H1 (cell line): ENCODE measurements at places on chromosomes 2 and 18. TPM values are rescaled to one million over a fixed set of nuclear protein-coding genes. Genes with fewer than 3 reads are reported as not detected.

The SKOR2 gene
- 0.11 and 0.21 TPM in 2 replicates for total RNA-seq

The ASB18 gene
- not detected in 2 replicates for total RNA-seq

The PSMA8 gene
- not detected in 2 replicates for total RNA-seq

The EPB41L3 gene
- 12.8 and 16.1 TPM in 2 replicates for total RNA-seq

The POLR1A gene
- total RNA-seq, result 58.1 and 58.2 TPM in 2 replicates

The PDCD1 gene
- 0.48 and 0.73 TPM in 2 replicates for total RNA-seq

The SNORC gene
- total RNA-seq, result 1.6 and 2.1 TPM in 2 replicates

The SERPINB12 gene
- total RNA-seq, result not detected in 2 replicates

DNA sequence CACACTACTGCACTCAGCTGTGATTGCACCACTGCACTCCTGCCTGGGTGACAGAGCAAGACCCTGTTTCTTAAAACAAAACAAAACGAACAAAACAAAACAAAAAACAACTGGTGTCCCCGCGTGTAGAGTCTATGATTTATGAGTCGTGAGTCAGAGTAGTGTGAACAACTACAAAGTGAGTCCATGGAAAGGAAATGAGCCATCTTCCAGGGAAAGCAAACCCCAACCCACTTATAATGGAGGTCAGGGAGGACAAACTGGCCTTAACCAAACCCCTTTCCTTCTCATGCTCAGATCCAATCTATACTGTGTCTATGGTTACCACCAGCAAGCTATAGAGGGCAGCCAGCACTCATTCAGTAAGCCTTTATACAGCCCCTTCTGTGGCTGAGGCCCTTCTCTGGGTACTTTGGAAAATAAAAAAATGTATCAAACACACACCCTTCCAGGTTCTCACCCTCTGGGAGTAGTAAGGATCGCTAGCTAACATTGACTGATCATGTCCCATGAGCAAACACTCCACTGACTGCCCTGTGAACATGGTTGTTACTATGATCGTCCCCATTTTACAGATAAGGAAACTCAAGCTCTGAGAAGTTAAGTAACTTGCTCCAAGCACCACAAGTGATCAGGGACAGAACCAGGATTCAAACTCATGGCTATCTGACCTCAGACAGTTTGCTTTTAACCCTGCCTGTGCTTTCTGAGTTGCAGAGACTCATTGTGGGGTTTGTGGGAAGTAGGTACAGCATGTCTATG lies 24.7 kb upstream of the COLEC12 start:
- DNase-seq, result no peak

- DNase-seq, result no peak
Observed at GRCh38 chr18:22789600-22789999, 143.5 kb upstream of the RBBP8 start.

DNA sequence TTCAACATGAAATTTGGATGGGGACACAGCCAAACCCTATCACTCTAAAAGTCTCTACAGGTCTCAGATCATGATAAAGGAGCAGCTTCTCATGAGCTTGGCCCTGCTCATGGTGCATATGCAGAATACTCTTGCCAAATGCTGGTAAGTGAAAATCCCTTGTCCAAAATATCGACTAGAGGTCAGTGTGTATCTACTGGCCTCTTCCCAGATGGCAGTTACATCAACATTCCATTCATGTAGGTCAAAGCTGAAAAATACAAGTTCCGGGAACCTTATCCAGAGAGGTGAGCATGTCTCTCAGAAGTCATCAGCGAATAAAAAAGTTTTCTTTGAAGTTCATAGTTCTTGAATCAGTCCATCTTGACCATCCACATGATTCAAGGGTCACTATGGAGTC lies 7.6 kb upstream of the NT5C1B start:
- DNase-seq, result no peak

- no peak for DNase-seq
Observed at GRCh38 chr2:175523001-175523400, 341.5 kb upstream of the ATP5MC3 start.

DNA sequence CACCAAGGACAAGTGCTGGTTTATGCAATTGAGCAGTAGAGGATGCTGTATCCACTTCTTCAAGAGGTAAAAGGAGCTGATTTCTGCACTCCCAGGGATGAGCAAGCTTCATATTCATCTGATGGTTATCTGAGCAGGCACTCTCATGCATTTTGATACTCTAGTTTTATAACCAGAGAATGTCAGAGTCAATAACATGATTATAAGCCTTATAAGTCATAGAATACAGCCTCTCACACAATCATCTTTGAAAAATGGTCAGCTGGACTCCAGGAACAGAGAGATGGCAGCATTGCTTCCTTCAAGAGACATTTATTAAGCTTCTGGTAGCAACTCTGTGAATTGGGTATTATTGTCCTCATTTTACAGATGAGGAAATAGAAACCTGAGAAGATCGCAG lies 167.1 kb downstream of the SLC8A1 start:
- no peak for DNase-seq

DNA sequence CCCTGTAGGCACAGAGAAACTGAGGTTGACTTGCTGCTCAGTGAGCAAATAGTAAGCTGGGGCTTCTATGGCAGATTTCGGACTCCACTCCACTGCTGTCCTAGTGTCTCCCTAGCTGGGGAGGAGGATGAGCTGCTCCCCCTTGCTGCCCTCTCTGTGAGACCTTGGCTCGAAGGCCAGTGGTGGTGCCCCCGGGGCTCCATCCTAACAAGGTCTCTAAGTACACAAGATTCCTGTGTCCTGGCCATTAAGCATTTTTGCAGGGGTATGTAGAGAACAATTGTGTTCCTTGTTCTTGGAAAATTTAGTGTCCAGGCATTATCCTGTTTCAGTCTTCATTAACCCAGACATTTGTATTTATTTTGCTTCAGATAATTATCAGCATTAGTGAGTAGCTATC lies 21.3 kb upstream of the BCL2L11 start:
- no peak for DNase-seq

DNA sequence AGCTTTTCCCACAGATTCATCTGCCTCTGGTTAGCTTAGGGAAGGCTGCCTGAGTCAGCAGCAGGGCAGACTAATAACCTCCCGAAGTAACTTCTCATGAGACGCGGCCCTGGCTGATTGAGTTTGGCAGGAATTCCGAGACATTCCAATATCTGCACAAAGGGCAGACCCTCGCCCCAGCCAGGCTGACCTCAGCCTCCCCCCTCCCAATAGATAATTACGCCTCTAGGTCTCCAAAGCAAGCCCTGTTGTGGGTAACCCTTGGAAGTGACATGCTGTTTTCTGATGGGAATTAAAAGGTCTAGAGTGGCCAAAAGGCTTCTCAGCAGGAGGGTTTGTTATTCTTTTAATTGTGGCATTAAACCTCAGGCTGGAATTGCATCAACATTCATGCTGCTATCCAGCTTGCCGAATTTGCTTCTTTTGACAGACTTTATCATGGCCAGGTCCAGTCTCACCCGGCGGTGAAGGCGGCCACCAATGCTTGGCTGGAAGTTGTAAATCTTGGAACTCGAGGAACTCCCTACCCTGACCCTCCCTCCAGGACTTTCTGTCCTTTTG lies 98.0 kb upstream of the SLC14A2 start:
- no peak for DNase-seq

DNA sequence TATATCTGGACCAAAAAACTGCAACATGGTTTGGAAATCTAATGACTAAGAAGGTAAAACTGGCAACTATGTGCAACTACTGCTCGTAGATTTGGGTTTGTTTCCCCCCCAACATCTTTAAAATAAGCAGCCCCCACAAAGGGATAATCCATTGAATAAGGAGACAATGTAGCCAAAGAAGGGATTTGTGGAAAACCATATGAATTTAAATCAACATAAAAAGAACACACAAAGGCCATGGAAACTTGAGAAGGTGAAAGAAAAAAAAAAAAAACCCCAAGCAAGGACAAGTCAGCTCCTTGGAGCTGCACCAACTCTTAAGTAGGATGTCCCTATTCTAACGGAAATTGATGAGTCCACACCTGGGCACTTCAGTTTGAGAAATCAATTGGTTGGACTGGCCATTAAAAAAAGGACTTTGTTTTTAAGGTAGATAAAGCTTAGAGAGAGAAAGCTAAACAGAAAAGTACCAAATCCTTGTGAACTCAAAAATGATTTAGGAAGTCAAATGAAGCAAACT lies 53.7 kb upstream of the ST8SIA5 start:
- DNase-seq, result no peak

- DNase-seq, result no peak
Observed at GRCh38 chr2:12291303-12291702, 425.4 kb upstream of the TRIB2 start.

- DNase-seq, result no peak
Observed at GRCh38 chr18:24731981-24732380, 271.5 kb downstream of the HRH4 start.

DNA sequence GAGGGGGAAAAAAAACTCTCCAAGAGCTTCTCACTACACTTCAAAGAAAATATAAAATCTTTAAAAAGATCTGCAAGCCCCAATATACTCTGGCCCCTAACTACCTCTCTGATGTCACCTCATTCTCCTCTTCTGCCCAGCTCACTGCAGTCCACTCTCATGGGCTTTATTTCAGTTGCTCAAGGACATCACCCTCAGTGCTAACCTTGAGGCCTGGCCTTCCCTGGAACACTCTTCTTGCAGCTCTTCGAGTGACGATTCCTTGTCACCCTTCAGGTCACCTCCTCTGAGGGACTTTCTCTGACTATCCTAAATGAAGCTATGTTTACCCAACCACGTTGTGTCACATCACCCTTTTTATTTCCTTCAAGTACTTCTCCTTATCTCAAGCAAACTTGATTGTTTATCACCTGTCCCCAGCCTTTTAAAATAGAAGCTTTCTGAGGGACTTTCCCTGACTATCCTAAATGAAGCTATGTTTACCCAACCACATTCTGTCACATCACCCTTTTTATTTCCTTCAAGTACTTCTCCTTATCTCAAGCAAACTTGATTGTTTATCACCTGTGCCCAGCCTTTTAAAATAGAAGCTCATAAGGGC lies 10.4 kb downstream of the RTTN start:
- DNase-seq, result no peak

GRCh38 chr18:48896326-48896874 lies 54.4 kb downstream of the SMAD7 start:
- DNase-seq, result no peak

GRCh38 chr2:156562124-156562523 lies 125.9 kb downstream of the GPD2 start:
- DNase-seq, result no peak

GRCh38 chr18:13231151-13231550 lies 12.6 kb downstream of the LDLRAD4 start:
- DNase-seq, result no peak

DNA sequence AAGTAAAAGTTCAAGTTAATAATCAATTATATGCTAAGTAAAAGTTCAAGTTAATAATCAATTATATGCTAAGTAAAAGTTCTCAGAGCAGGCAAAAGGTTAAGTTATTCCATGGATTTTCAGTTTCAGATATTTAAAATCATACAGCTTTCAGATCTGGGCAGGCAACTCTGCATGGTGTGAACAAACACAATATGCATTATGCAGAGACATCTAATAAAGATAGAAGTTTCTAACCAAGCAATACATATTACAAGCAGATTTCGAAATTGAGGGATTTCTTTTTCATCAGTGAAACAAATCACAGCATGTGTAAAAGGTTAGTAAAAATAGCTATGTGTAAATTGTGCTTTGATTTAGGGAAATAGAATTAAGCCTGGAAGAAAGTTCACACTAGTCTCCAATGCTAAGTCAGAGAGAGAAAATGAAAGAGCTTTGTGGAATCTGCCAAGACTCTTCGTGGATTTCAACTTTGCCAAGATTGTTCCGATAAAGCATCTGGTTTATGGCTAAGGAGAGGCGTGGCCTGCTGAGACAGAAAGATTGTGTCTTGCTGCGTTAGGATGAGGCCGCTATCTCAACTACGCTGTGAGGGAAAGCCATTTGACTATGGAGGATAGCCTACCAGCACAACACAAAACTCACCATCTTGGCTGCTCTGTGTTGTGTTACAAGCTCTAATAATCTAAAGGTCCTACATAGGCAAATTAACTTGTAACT lies 60.1 kb upstream of the SLC16A14 start:
- DNase-seq, result no peak

GRCh38 chr2:240998706-240998994 lies 232 bp downstream of the SNED1 start:
- DNase-seq, result no peak

- DNase-seq, result no peak
Observed at GRCh38 chr2:191386938-191387536, 141.8 kb downstream of the MYO1B start.

DNA sequence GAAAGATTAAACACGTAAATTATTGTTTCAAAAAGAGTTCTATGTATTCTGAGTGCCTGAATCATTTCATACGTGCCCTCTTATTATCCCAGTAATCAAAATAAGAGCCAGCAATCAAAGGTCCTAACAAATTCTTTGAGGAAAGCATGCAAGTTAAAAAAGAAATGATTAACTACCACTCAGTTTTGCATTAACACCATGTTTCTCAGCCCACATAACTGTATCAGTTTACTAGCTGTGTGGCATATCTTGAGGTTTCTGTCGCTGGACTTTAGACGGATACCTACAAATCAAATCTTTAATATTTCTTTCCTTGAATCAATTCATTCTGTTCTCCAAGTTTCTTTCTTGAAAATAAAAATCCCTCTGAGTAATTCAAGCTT lies 668.9 kb upstream of the CHAC2 start:
- no peak for DNase-seq

- no peak for DNase-seq
Observed at GRCh38 chr2:179622635-179623300, 238.6 kb downstream of the ZNF385B start.

DNA sequence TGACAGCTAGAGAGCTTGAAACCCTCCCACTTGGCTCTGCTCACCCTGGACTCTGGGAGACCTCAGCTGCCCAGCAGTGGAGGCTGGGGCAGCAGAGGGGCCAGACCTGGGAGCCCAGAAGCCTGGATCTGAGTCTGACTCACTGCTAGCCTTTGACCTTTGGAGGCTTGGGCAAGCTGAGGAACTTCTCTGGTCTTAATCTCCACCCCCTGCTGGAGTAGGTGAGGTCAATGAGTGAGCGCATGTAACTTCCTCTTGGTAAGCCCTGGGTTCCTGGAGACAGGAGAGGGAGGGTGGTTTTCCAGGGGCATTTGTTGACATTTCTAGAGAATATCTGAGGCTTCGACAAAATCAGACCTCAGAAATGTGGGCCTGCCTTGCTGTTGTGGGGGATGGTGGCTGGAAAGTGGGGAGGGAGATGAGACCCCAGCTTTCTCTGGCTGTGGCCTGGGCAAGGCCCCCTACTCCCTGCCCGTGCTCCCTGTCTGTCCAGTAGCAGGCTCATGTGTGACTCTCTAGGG lies 73.0 kb upstream of the YWHAQ start:
- no peak for DNase-seq

DNA sequence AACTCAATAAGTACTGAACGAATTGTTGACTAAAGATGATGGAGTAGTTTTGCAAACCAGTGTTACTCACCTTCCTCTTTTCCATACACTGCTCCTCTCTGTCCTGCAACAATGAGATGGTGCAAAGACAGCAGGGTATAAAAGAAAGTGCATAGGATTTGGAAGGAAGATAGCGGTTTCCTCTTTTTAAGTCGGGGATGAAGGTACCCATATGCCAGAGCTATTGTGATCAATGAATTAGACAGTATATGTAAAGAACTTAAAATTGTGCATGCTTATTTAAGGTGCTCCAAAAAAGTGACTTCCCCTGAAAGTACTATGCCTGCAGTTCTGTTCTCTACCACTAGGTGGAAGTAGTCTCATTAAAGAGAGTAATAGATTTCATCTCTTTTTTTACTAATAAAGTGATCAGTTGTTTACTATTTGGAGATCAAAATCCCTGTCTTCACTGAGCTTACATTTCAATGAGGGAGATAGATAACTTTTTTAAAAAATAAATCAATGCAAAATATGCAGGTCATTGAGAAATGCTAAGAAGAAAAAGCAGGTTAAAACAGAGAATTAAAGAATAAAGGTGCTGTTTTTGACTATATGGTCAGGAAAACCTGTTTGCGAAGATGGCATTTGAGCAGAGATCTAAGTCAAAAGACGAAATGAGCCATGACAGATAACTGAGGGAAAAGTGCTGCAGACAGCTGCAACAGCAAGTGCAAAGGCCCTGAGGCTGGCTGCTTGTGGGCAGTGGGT lies 339.7 kb upstream of the SLC14A2 start:
- DNase-seq, result no peak
